Panc1 (cell line): ENCODE measurements at places on chromosomes 5 and 9.

DNA sequence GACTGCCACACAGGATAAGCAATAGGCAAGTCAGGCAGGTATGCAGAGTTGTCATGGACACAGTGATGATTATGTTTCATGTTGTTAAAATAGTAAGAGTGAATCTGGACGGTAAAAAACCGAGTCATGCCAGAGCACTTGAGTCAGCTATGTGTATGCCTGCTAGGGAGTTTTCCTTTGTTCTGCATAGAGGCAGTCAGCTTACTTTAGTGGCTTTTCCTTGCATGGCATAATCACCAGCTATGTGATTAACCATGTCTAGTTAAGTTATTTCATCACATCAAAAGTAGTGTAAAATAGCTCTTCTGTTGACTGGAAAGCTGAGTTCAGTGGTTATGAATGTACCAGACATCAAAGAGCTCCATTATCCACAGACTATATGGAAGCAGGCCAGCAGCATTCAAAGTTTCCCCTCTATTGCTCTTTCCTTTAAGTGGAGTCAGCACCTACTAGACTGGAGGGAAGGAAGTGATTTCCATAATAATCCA, 989.8 kb downstream of the TLE1 start:
- DNase-seq = no peak

DNA sequence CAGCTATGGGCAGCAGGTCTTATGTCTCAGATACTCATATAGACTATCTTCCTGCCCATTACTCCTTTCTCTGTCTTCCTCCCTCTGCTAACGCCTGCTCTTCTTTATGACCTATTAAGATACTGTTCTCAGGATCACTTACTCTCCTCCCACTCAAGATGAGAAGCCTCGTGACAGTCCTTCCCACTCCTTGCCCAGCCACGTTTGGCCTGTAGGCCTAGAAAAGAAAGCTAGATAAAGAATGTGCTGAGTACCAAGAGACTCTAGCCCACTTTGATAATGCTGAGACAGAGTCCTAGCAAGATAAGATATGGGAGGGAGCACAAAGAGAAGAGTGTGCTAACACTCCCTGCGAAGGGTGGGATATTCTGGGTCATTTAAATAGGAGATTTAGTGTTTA, 6.8 kb upstream of the DENND4C start:
- no peak for DNase-seq

DNA sequence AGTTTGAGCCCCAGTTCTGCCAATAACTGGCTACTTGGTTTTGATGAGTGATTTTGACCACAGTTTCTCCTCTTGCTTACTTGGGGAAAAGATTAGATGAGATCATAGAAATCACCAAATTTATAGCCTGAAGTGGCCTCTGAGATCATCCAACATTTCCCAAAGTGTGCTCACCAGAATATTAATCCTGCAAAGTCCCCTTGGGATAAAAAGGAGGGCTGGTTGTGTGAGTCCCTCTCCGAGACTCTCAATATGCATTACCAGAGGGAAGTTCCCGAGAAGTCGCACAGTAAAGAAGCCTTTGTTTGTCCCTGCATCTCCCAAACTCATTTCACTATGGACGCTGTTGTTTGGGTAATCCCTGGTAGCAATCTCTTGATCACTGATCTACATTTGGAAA, 88.4 kb upstream of the ADRA1B start:
- no peak for DNase-seq

- DNase-seq = no peak
Observed at GRCh38 chr9:98882569-98882923, 61.2 kb upstream of the COL15A1 start.

GRCh38 chr9:33687779-33688178, 107.6 kb upstream of the PRSS3 start:
- no peak for DNase-seq

- DNase-seq = no peak
Observed at GRCh38 chr9:27204578-27204977, 92.4 kb downstream of the EQTN start.
